ENCODE measurements at places on chromosomes 6 and 20.

DNA sequence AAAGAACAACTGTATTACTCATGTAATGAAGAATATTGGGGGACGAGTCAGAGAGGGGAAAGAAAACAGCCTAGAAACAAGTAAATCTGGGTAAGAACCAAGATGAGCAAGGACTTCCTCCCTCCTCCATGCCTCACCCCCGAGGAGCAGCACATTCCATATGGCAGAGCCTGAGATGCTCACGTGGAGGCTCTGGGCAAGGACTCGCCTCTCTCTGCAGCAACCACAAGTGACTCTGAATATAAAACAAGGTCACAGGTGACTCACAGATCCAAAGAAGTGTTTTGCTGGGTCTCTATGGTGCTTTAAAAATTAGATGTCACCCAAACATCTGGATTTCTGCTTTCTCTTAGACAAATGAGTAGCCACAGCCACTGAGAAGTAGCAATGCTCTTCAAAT, 453.0 kb upstream of the SULF2 start:
- DNase-seq: no peak

DNA sequence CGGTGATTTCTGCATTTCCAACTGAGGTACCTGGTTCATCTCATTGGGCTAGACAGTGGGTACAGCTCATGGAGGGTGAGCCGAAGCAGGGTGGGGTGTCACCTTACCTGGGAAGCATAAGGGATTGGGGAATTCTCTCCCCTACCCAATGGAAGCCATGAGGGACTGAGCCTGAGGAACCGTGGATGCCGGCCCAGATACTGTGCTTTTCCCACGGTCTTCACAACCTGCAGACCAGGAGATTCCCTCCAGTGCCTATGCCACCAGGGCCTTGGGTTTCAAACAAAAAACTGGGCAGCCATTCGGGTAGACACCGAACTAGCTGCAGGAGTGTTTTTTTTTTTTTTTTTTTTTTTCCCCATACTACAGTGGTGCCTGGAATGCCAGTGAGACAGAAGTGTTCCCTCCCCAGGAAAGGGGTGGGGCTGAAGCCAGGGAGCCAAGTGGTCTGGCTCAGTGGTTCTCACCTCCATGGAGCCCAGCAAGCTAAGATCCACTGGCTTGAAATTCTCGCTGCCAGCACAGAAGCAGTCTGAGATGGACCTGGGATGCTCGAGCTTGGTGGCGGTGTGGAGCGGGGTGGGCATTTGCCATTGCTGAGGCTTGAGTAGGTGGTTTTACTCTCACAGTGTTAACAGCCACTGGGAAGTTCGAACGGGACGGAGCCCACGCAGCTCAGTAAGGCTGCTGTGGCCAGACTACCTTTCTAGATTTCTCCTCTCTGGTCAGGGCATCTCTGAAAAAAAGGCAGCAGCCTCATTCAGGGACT, 416.2 kb downstream of the KHDRBS2 start:
- no peak for DNase-seq

DNA sequence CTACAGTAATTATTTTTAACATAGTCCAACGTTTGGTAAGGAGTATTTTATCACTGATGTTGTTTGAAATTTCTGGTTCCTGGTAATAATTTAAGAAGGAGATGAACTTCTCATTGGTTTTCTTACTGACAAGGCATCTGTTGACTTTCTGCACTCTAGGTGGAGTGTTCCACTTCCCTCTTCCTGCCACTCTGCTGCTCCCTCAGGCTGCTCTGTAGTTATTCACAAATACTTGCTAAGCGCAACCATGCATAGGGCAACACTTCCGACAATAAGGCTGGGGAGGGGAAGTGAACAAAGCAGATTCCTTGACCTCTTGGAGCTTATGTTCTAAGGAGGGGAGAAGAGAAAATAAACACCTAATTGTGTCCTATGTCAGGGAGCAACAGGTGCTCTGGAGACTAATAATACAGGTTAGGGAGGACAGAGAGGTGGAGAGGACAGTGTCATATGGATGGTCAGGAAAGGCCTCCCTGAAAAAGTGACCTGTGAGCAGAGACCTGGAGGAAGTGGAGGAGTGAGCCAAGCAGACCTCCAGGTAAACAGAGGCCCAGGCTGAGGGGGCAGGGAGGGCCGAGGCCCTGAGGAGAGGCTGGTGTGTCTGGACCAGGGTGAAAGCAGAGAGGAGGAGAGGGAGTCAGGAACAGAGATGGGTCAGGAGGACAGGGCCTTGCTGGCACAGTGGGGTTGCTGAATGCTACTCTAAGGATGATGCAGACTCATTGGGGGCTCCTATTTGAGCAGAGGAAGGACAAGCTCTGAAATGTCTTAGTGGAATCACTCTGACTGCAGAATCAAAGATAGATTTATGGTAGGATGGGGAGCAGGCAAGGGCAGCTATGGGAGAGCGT, 134.8 kb upstream of the SLC24A3 start:
- DNase-seq: no peak

GRCh38 chr6:11613858-11614257, 76.3 kb downstream of the TMEM170B start:
- DNase-seq: no peak

DNA sequence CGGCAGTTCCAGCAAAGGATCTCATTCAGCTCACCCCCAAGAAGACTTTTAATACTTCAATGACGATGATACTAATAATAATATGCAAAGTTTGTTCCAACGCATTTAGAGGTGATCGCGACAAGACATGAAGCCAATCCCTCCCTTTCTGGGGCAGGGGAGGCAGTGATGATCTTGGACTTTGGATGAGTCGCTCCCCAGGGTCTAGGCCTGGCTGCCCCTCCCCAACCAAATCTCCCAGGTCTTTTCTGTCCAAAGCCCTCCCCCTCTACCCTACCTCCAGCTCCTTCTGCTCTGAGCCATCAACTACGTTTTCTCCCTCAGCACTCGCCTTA, 33.9 kb downstream of the HLA-A start:
- DNase-seq: no peak

DNA sequence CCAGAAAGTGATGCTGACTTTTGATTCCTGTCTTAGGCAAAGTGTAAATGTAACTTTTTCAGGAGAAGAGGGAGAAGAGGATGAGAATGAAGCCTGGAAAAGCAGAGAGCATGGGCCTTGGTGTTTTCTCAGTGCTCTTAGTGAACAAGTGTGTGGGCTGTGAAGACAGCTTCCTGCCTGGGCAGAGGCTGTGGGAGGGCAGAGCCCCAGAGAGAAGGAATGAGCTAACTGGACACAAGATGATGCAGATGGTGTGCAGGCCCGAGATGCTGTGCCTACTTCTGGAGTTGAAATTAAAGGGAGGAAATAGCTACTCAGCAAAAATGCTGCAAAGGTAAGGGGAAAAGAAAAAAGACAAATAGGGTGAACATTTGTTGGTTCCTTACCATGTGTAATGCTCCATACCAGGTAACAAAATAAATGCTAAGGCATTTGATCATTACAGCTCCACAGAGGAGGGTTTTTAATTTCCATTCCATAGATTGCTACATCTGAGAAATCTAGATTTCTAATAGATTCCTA, 87.0 kb upstream of the CEP162 start:
- DNase-seq: no peak

DNA sequence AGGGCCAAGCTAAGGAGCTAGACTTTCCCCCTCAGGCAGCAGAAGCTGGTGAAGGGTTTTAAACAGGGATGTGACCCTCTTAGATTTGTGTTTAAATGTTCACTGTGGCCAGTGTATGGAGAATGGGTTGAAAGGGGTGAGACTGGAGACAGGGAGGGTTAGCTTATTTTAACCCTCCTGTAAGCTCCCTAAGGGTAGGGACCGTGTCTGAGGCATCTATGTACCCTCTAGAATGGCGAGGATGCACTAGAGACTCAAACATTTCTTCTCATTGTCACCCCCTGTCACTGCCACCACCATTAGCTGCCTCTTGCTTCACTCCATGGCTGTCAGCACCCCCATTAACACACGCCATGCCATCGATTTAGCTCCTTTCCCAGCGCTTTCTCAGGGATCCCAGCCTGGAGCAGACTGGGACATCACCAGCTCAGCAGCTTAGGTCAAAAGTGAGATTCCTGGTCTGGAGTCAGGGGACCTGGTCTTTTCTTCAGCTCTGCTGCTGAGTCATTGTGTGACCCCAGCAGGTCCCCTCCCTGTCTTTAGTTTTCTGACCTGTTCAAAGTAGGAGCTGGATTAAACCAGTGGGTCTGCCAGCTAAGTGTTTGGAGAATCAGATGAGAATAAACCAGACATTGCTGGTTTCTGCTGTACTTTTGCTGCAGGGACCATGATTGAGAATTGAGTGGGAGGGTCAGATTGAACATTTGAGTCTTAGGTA, 1.1 kb upstream of the SLC22A7 start:
- DNase-seq: no peak

Data from DMS79 (cell line).